ENCODE measurements at places on chromosomes 1 and 21. TPM values are rescaled to one million over a fixed set of nuclear protein-coding genes. Genes with fewer than 3 reads are reported as not detected.

GRCh38 chr1:109499081-109499480 is 5.2 kb downstream of the CYB561D1 start:
- no peak for DNase-seq

GRCh38 chr1:12039164-12039525 is 19.8 kb downstream of the MIIP start:
- DNase-seq: no peak

DNA sequence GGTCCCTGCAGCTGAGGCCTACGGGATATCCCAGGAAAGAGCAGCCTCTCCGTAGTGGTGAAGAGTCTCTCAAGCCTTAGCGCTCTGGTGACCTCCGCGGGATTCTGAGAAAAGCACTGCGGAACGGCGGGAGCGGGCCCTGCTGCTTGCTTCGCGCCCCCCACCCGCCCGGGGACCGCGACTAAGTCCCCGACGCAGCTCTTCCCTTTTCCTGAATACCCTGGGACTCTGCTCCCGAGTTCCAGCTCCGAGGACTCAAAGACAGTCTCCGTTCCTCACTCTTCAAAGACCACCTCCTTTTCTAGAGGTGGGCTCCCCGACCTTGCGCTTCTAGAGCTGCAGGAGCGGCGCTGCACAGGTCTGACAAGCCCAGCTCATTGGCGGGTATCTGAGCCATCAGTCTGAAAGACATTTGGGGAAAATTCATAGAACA is 3.6 kb upstream of the PRRX1 start:
- DNase-seq: no peak

- DNase-seq: no peak
These were observed 47.4 kb downstream of the CLCA4 start for GRCh38 chr1:86594284-86594770.

GRCh38 chr21:41803316-41803715 is 36.5 kb upstream of the RIPK4 start:
- no peak for DNase-seq

DNA sequence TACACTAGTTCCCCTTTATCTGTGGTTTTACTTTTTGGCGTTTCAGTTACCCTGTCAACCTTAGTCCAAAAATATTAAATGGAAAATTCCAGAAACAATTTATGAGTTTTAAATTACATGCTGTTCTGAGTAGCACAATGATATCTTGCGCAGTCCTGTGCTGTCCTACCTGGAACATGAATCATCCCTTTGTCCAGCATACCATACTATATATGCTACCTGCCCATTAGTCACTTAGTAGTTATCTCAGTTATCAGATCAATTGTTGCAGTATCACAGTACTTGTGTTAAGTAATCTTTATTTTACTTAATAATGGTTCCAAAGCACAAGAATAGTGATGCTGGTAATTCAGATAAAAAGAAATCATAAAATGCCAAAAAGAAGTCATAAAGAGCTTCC is 52.7 kb downstream of the AGBL4 start:
- DNase-seq: no peak

The PITHD1 gene
- polyA plus RNA-seq: 110 TPM
